ENCODE measurements at places on chromosomes 1 and 21.

DNA sequence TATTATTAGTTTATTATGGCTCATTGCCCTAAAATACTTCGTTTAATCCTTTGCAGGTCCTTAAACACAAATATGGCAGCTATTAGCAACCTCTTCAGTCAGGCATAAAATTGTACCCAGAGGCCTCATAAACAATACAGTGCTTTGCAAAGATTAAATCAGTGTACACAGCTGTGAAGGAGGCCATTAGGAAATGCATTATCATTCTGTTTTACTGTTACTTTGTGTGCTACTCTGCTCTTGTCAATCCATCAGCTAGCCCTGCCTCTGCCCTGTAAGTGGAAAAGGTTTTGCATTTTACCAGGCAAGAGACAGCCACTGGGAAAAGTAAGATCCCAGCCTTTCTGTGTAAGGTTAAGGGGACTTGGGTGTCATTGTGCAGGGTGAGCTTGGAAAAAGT, 415.7 kb upstream of the DAB1 start:
- DNase-seq: no peak

GRCh38 chr21:45393833-45394638, 10.9 kb upstream of the COL18A1 start:
- no peak for DNase-seq

GRCh38 chr1:59367301-59368007, 70.6 kb downstream of the FGGY start:
- peak; percentile 86 for DNase-seq

- peak; percentile 82 for DNase-seq
Observed at GRCh38 chr21:38817371-38818324, 11.9 kb downstream of the ETS2 start.

DNA sequence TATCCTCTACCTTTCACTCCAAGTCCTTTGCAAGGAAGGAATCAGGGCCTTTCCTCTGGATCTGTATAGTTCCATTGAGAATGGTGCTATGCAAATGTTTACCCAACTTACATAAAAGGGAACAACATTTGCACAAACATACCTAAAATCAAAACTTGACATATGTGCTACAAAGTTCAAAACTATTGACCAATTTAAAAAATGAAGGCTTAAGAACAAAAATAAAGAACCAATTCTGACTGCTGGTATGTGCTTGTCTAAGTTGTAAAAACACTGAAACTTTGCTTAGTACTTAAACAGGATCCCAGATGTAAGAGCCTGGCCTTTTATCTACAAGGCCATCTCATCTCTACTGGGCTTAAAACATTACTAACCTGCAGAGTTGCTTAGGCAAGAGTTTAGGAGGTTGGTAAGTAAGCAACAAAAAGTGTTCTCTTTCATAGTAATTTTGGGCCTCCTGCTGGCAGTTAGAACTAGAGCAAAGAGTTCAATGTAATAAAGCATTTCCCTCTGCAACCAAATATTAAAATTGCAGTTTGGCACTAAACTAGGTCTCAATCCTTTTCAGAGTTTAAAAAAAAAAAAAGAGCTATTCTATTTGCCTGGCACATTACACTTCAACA, 2.0 kb downstream of the SCMH1 start:
- DNase-seq: peak; percentile 66

DNA sequence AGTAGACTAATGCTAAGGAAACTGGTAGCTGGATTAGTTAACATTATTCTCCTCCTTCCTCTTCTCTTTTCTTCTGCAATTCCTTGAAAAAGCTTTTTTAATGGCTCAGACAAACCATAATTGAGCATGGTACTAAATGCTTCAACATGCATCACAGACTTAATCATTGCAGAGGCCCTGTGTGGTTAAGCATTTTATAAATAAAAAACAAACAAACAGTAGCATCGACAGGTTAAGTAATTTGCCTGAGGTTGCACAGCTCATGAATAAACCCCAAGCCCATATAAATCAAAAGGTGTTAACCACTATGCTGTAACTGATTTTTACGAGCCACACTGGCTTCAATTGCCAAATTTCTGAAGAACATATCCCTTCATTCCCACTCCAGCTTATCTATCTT, 462.1 kb downstream of the LMO4 start:
- no peak for DNase-seq

DNA sequence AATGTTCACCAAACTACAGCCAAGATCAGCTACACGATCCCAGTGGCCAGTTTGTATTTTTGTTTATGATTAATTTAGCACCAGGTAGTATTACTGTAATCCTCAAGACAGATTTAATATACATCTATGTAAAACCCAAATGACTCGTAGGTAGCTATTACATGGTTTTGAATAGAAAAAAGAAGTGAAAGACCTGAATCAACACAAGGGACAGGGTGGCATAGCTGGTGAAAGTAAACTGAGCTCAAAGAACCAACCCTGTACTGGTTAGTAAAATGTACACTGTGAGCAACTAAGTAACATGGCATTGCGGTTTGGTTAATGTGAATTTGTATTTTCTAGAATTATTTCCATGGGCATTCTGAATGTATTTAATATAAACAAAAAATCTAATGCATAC, 8.8 kb downstream of the GPATCH2 start:
- no peak for DNase-seq

- DNase-seq: no peak
Observed at GRCh38 chr1:226872437-226872836, 2.0 kb downstream of the PSEN2 start.

DNA sequence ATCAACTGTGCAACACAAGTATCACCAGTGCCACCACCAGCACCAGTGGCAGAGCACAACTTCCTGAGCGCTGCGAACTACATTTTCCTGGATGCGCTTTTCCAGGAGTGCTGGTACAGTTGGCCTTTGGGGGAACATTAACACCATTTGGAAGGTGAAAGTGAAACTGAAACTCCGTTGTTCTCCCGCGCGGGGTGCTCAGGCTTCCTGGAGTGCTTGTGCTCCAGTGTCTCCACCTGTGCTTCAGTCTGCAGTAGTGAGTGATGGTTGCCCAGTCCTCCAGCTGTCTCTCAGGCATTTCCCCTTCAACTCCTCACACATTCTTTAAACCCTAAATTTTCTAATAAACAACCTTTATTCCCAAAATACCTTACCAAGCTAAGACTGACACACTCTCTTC, 187.8 kb downstream of the LRRIQ3 start:
- DNase-seq: peak; percentile 2

DNA sequence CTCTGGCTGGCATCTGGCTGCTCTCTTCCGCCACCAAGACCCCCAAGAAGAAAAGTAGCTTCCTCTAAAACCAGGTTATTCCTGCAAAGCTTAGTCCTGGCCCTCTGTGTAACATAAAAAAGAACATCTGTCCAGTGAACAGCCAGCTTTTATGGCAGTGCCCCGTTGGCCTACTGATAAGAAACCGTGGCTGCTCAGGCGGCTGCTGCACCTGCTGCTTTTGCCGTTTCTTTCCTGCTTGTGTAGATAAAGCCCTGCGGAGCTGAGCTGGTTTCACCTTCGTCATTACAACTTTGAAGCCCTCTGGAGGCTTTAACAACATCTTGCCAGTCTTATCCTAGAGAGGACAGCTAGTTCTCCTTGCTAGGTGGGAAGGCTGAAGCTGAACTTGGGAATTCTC, 20.5 kb downstream of the ELAPOR1 start:
- DNase-seq: no peak

- no peak for DNase-seq
Observed at GRCh38 chr1:97461782-97462181, 459.1 kb downstream of the DPYD start.

DNA sequence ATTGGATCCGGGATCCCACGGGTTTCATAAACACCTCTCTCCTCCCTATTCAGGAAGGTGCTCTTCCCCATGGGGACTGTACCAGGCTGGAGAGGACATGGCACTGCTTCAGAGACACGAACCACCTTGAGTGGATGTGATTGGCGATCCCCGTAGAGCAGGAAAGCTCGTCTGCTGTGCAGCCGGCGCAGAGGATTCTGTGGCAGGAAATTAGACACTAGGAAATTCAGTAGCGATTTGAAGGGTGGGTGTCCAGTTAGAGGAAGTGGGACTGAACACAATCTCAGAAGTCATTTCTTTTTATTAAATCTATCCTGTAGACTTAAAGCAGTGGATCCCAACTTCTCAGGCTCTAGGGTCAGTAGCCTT, 767 bp downstream of the PDIK1L start:
- no peak for DNase-seq

GRCh38 chr21:42313501-42313969, 1.7 kb downstream of the TFF3 start:
- no peak for DNase-seq

DNA sequence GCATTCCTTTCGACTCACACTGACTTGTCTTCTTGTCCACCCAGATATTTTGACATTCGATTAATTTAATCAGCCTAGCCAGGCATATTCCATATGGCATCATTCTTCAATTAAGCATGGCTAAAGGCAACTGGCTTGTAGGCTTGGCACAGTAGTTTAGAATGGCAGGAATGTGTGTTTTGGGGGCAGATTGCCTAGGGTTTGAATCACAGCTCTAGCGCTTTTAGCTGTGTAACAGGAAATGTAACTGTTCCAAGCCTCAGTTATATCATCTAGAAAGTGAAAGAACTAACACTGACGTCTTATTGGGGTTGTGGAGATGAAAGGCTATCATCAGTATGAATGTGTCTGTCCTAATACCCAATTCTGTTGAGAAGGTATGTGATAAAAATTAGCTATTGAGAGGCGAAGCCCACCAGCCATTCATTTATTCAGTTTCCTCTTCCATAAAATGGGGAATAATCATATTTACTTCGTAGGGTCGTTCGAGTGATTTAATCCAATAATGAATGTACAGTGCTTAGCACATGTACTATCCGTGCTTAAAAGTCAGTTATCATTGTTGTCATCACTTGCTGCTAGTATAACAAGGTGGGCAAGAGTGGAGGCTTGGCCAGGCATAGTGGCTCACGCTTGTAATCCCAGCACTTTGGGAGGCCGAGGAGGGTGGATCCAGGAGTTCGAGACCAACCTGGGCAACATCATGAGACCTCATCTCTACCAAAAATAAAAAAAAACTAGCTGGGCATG, 41.6 kb upstream of the GRHL3 start:
- peak; percentile 78 for DNase-seq

- no peak for DNase-seq
Observed at GRCh38 chr1:33836911-33837310, 27.0 kb upstream of the HMGB4 start.

DNA sequence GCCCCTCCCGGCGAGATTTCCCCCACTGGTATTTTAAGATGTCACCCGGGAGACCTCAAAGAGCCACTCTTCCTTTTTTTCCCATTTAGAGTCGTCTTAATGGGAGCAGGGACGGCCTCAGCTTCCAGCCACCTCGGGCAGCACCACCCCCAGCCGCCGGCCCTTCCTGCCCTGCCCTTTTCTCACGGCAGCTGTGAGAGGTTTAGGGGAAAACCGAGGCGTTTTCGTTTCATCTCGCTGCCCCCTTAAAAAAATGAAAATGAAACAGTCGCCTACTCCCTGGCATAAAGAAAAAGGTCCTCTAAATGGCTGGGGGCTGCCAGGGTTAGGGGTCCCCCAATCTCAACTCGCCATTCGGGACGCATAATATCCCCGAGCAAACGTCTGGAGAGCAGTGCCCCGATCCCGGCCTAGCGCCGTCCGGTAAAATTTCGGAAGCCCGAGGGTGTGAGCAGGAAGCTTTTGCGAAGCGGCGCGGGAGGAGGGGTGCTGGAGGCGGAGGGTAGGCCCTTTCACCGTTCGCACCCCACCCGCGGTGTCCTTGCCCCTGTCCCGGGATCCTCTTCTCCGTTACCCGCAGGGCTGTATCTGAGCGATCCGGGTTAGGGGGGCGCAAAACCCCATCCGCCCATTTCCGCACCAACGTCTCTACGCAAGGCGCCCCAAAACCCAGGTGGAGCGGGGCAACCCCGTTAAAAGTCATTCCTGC, 1.2 kb downstream of the RUNX3 start:
- DNase-seq: peak; percentile 39

DNA sequence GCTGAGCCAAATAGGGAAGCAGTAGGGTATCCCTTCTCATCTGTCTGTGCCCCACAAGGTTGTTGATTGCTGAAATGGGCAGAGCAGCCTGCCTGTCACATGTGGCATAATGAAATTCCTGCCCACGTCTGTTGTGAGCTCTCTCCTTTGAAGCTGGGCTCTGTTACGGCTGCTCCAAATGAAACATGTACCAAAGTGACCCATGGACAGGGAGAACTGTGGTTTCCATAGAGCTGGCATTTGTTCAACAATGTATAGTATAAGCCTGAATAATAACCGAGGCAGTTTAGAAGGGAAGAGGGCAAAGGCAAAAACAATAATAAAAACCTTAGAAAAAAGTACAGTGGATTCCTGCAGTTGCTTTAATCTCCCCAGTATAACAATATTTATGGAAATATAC, 149.7 kb downstream of the LYPLAL1 start:
- peak; percentile 41 for DNase-seq

GRCh38 chr1:61013189-61013945, 69.0 kb upstream of the NFIA start:
- no peak for DNase-seq

DNA sequence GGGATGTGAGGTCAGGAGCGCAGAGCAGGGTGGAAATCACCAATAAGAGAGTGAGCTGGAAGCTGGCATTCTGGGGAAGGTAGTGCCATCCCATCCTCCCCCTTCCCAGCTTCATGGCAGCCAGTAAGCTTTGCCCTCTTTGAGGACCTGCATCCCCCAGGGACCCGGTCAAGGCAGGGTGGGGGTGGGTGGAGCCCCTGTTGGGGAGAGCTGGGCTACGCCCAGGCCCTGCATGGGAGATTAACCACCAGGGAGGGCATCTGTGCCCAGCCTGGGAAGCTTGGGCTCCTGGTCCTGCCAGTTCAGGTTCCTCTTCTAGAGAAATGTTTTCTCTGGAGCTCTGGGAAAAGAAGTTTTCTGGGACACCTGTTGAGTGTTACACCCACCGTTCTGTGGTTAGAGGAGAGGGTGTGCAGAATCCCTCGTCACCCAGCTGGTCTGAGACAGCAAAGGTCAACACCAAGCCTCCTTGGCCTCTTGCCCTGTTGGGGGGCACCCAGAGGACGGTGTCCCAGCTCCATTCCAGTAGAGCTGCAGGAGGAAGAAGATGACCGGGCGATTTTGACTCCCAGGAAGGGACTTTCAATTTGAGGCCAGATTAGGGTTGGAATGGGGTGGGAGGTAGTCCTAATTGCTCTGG, 30.1 kb upstream of the TENT5C start:
- DNase-seq: no peak

GRCh38 chr1:204343802-204344201, 15.9 kb downstream of the PLEKHA6 start:
- no peak for DNase-seq

GRCh38 chr1:219000005-219000404, 173.7 kb upstream of the LYPLAL1 start:
- no peak for DNase-seq

DNA sequence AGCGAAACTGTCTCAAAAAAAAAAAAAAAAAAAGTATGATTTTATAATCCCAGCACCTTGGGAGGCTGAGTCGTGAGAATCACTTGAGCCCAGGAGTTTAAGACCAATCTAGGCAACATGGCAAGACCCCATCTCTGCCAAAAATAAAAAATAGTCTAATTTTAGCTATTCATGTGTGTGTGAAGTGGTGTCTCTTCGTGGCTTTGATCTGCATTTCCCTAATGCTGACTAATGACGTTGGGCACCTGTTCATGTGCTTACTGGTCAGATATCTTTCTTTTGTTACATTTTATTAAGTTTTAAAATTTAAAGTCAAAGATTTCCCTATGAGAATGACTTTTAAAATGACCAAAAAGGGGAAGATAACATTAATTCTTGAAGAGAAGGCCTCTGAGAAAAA, 31.0 kb downstream of the PSEN2 start:
- DNase-seq: no peak
